ENCODE measurements at places on chromosomes 2 and 18.

DNA sequence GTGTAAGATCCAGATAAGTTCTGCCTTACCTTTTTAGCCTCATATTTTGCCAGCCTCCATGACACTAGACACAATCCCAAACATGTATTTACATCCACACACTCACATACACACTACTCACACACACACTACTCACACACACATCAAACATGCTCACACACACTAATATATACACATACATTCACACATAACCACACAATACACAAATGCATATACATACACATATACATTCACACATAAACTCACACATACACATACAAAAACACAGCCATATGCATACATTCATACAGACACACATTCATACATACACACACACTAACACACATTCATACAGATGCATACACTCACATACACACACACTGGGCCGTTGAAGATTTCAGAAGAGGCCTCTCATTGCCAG, 109.5 kb downstream of the MAIP1 start:
- DNase-seq, result no peak

- no peak for DNase-seq
These were observed 57.9 kb downstream of the SLC8A1 start for GRCh38 chr2:40394031-40394430.

DNA sequence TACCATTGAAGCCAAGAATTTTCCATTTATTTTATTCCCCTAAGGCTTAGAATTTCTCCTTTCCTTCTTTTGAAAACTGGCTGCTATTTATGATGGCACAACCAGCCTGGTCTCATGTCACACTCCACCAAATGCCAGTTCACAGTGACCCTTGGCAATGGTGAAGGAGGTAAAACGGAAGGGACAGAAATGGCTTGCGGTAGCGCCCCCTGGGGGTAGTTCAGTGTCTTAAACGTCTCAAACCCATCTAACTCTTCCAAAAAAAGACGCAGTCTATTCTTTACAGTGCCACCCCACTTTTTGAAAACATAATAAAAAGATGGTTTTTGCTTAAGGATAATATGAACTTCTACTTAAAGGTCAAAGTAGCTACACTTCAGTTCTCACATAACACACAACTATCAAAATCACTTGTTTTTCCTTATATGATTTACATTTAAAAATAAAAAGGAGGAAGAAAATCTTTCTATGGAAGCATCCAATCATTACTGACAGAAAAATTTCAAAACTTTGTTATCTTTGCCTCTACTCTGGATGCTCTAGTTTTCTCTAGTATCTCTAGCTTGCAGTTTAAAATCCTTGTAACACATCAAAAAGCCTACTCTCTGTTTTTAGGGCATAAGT, 28.0 kb downstream of the PNO1 start:
- DNase-seq, result peak; percentile 88

DNA sequence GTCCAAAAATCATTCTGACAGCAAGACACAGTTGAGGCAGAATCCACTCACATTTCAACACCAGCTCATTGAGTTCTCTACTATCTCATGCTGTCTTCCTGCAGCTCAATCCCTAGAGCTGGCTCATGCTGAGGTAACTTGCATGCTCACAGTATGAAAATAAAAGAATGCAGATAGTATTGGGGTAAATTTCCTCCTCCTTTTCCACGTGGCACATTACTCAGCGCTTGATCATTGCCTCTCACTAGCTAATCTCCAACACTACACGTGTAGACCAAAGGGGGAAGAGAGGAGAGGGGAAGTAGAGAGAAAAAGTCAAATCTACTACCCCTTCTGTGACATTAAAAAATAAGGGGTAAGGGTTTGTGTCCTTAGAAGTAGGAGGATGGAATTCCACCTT, 300.6 kb downstream of the AFF3 start:
- no peak for DNase-seq

GRCh38 chr2:232458661-232459418, 2.9 kb downstream of the ALPI start:
- peak; percentile 38 for DNase-seq

- peak; percentile 75 for DNase-seq
These were observed 23.6 kb upstream of the SLC9A4 start for GRCh38 chr2:102449370-102449974.

GRCh38 chr2:45964906-45965305, 313.4 kb downstream of the PRKCE start:
- DNase-seq, result no peak

- DNase-seq, result peak; percentile 14
These were observed 10.6 kb downstream of the EMX1 start for GRCh38 chr2:72927619-72928550.
